Stimulated activated CD8-positive, alpha-beta memory T cell treated with anti-CD3 and anti-CD28 coated beads, Interleukin-12 subunit alpha, Interleukin-12 subunit beta, amount 100 ng/mL, for 1 hour (primary cell): ENCODE measurements at places on chromosomes 7 and 10.

- DNase-seq = no peak
Observed at GRCh38 chr10:122165484-122166276, 105.4 kb upstream of the BTBD16 start.

DNA sequence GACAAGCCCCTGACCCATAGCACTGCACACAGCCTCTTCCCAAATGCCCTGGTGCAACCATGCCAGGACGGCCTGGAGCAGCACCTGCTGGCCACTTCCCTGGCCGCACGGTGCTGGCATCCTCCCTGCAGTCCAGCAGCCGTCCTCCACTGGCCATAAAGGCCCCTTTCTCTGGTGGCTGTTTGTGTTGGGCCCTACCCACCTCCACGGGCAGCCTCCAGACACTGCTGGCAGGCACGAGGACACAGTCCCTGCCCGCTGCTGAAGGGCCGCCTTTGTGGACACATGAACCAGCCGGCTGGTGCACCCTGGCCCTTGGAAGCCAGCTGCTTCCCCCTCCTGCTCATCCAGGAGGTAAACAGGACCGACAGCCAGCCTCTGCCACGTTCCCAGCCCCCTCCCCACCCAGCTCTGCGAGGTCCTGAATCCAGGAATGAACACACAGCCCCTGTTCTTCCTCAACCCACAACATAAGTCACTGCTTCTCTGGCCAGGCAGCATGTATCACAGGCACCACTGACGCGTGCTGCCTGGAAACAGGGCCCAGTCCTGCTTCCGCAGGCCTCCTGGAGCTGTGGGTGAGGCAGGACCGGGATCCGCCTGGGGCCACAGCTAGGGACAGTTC, 43.8 kb downstream of the SPOCK2 start:
- no peak for DNase-seq

- DNase-seq = no peak
Observed at GRCh38 chr10:32095116-32095733, 39.0 kb upstream of the KIF5B start.

GRCh38 chr10:22779331-22780019, 65.1 kb upstream of the PIP4K2A start:
- DNase-seq = no peak

- DNase-seq = no peak
Observed at GRCh38 chr7:106927536-106927935, 62.5 kb downstream of the PIK3CG start.

- DNase-seq = no peak
Observed at GRCh38 chr10:18501198-18501597, 150.2 kb downstream of the NSUN6 start.
